ENCODE measurements at places on chromosomes 6 and 20. TPM values are rescaled to one million over a fixed set of nuclear protein-coding genes. Genes with fewer than 3 reads are reported as not detected.

DNA sequence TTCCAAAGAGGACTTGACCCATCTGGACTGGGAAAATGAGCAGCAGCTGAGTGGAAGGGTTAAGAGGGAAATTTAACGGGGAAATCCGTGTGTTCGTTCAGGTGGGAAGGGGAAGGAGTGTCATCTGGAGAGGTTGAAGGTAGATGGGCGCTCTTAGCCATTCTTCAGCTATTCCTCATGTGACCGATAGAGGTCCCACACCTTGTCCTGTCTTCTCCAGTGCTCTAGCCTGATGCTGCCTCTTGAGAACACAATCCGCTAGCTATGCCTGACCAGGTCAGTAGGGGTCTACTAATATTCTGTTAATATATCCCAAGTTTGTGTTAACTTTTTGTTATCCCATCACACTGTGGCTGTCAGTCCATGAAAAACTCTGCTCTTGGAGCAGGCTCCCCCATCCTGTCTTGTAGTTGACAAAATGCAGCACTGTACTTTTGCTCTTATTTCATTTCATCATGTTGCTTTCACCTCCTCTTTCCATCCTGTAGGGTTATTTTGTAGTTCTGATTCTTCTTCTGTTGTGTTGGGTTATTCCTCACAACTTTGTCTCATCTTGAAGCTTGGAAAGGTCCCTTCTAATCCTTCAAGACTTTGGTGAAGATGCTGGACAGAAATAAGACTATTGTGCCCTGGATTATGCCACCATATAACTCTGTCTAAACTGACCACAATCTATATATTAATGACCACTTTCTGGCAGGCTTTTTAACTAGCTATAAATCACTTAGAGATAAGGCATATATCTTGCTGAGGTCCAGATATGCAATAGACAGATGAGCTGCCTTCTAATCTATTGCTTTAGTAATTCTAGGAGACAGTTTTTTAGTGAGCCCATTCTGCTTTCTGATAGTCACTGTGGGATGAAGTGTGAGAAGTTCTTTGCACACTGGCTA, 123.4 kb upstream of the SUPT3H start:
- DNase-seq, result no peak

DNA sequence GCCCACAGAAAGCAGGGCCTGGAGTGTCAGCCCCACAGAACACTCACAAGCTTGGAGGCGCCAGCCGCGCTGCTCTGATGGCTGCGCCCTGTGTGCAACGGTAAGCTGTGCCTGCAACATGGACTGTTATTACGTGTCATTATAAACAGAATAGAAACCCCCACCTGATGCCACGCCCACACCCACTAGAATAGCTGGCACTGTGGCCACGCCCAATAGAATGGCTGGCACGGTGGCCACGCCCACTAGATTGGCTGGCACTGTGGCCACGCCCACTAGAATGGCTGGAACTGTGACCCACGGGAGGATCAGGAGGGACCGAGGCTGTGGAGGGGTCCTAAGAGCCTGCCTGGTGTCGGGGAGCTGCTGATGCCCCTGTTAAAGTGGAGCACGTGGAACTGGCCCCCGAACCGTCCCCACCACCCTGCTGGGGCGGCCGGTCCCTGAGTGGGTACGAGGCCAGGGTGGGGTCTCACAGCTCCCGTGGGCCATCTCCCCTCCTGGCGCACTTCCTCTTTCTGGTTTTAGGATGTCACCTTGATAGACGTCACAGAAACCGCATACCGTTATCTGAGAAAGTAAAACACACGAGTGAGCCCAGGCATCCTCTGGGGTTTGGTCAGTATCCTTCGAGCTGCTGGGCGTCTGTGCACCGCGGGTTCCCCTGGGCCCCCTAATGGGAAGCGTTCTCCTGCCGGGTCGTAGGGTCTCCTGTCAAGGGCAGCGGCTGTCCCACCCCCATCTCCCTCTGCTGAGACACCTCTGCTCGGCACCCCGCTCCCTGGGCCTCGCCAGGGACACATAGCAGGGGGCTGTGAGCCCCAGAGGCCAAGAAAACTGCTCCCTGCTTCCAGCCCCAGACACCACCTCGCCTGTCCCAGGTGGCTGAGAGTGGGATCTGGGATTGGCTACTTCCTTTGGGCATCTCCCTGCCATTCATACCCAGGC, 25.4 kb downstream of the SLC17A9 start:
- DNase-seq, result no peak

DNA sequence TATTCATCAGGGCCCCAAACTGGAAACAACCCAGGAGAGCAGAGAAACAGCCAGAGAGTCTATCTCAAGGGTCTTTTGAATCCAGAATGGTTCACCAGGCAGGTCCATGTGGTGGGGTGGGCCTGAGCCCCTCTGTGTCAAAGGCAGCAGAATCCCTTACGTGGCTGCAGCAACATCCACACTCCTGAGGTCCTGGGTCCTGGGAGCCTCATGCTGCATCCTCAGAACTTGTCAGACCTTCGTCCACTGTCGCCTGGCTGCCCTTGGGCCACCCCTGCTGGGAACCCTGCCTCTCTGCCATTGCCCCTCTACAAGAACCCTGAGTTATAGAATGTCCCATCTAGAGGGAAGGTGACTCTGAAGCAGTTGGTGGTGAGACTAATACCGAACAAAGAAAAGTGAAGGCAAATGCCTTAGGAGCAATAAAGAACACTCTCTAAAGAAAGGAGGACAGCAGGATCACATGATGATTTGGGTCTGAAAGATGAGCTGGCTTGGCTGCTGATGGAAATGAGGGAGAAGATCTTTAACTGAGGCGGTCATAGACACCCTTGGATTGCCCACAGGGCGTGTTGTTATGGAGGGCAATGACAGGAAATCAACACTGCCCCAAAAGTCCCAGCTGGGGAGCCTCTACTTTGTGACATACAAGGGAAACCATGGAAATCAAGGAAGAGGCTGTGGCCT, 161.2 kb downstream of the SYNDIG1 start:
- no peak for DNase-seq

Gene NKX2-2
- polyA plus RNA-seq, result 0.21 TPM

Gene MOCS1
- polyA plus RNA-seq, result 27.7 TPM

DNA sequence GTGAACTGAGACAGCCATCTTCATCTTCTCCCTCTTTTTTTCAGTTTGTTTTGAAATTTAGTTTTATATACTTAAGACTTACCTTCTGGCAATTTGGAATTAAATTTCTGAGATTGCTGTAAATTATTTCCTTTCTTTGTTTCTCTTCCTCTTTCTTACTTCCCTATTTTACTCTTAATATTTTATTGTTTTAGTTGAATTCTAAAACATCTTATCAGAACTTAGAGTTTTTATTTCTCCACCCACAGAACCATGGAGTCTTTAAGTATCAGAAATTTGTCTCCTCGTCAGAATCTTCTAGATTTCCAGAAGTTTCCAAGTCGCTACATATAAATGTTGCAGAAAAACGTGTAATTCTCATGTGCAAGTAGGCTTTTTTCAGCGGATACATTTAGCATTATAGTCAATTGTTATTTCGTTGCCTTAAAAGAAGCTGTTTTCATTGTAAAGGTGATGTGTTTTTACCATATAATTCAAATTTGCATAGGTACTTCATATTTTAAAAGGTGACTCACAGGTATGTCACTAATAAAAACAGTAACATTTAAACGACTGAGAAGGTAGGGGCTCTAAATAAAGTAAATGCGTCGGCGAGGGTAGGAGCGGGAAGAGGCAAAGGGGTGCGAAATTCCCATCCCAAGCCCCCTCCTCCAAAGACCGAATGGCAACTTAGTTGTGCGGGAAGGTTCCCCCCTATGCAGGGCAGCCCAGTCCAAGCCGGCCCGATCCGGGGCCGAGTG, 866 bp upstream of the MYO6 start:
- no peak for DNase-seq

GRCh38 chr6:155980768-155981079, 525.1 kb upstream of the NOX3 start:
- no peak for DNase-seq

DNA sequence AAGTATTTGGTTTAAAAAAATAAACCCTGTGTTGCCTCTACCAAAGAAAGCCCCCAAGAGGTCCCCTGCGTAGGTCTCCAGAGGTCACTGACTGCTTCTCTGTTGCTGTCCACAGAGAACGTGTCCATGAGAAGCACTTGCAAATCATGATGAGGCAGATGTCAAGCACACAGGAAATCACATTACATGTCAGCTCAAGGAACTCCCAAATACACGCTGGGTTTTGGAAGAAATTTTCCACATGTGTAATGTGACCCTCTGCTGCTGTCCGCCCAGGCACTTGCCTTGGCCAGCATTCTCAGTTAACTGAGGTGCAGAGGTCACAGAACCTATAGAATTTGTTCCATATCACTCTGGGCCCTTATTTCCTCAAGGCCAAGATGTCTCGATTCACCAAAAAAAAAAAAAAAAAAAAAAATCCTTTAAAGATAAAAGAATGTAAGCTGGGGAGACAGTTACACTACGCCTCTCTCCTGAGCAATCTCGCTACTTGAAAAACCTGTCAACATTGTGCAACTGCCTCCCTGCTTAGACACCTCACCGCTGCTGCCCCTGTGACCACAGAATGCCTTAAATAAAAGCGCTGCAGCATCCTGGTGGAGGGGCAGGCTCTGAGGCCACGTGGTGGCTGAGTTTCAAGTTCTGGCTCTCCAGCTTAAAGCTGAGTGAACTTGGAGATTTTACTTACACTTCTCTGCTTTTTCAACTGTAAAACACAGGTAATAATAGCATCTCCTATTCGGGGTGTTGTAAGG, 42.3 kb downstream of the SLC22A23 start:
- DNase-seq, result no peak

Measured in right lung (tissue), 10 donors.